ENCODE measurements at places on chromosomes 4 and X.

DNA sequence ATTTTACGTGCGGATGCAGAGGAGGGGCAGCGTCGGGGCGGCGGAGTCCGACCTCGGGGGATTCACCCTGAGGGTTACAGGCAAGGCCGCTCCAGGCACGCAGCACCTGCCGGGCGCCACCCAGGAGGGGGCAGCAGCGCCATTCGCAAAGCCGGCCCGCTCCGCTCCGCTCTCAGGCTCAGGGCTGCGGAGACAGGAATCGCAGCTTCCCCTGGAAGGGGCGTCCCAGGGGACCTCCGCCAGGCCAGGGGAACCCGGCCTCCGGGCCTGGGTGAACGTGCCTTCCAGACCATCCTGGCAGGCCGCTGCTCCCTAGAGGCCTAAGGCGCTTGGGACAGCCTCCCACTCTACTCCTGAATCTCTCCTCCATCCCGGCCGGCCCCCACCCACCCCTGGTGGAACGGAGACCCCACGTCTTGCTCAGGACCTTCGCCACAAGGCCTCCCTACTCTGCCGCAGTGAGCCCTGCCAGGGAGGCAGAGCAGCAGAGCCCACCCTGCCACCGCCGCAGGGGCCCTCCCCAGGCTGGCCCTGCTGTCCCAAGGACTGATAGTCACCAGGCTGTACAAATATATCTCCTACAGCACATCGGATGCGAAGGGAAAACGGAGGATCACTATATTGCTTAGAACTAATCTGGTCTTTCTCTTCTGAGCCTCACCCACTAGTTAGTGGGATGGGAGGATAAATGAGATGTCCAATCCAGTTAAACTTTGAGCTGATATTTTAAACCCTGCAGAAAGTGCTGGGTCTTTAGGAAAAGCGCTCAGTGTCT is 115.0 kb downstream of the SMIM20 start:
- peak; percentile 64 for DNase-seq

DNA sequence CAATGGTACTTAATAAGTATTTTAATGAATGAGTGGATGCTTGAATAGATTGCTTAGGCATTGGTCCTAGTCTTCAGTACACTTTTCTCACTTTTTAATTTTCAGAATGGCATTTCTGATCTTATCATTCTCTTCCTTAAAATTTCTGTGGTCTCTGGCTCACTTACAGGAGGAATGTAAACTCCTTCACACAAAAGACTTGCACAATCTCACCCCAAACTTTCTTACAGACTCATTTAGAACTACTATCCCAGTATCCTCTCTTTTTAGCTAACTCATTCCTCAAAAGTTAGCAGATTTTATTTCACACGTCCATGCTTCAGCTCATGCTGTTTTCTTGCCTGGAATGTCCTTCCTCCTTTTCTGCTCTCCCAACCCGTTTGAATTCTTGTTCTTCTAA is 350.1 kb downstream of the GRXCR1 start:
- no peak for DNase-seq

DNA sequence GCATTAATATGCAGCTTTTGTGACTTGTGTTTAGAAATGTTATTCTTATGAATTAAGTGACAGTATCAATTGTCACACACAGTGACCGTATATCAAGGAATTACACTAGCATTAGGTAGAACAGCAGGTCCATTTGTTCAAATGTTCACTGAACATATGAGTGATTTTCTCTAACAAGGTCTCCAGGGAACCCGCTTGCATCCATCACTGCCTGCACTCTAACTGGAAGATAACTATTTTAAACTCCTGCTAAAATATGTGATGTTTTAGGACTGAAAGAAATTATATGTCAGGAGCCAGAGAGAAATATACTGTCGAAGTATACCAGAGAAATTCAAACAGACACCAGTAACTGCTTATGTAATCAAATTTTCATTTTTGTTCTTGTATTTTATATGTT is 1395.7 kb downstream of the PCDH18 start:
- DNase-seq, result no peak

- no peak for DNase-seq
Measured at GRCh38 chrX:78375894-78376293, 48.5 kb upstream of the CYSLTR1 start.

DNA sequence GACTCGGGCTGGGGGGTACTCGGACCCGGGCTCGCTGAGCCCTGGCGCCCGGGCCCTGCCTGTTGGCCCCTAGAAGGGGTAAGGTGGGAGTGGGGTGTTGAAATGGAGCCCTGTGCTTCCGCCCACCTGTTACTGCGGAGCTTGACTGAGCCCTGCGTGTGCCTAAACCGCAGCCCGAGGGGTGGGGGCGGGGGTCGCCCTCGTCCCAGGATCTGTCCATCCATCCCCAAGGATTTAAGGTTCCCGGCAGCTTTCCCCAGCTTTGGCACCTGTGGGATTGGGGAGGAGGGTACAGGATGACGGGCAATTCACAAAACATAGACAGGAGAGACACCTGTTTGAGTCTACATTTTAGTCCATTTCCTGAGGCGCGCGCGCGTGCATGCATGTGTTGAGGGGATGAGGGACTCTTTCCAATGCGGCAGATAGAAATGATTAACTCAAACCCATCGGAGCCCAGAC is 779 bp downstream of the GABRQ start:
- DNase-seq, result no peak

DNA sequence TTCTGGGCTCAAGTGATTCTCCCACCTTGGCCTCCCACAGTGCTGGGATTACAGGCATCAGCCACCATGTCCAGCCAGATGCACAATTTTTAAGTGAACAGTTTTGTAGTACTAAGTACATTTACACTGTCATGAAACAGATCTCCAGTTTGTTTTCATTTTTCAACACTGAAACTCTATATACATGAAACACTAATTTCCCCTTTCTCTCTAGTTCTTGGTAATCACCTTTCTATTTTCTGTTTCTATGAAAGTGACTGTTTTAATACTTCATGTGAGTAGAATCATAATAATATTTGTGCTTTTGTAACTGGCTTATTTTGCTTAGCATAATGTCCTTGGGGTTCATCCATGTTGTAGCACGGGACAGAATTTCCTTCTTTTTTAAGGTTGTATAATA is 237.4 kb downstream of the CAMK2D start:
- no peak for DNase-seq

DNA sequence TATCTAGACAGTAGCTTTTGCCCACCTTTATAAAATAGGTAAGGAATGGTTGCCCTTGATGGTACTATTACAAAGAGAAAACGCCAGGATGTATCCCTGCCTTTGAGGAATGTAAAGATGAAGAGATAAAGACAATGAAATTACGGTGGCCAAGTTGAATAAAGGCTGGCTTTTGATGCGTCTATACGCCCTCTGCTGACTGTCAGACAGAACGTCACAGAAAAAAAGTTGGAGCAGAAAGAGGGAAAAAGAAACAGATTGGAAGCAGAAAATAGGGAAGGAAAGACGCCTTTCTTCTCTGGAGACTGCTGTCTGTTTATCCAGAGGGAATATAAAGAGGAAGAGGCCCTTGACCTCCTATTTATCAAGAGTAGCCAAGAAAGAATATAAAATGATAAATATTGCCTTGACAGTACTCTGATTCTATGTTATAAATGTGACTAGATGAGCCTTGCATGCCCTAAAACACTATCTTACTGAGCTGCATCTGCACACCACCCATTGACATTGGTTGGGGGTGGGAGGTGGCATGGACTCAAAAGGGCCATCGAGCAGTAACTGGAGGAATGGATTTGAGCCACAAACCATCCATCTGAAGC is 30.6 kb downstream of the PCDH19 start:
- DNase-seq, result no peak

- peak; percentile 43 for DNase-seq
Measured at GRCh38 chrX:130575831-130576389, 174.1 kb downstream of the RBMX2 start.

- peak; percentile 53 for DNase-seq
Measured at GRCh38 chr4:7375427-7375826, 59.3 kb downstream of the PSAPL1 start.

GRCh38 chr4:86976801-86977485 is 42.1 kb downstream of the AFF1 start:
- no peak for DNase-seq

DNA sequence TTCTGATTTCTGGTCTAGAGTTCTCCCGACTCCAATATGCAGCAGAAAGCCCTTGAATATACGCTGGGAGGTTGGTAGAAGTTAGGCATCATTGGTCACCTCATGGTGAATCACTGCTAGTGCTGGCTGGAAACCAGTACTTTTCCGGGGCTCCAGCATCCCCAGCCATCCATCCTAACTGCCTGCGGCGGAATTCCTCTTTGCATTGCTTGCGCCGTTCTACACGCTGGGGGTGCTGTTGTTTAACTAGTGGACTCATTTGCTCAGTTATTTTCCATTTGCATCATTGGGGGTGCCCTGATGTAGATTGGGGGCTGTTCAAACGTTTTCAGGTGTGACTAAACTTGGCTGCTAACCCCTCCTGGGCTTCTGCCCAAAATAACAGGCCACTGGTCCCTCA is 23.3 kb upstream of the GPR50 start:
- peak; percentile 9 for DNase-seq

DNA sequence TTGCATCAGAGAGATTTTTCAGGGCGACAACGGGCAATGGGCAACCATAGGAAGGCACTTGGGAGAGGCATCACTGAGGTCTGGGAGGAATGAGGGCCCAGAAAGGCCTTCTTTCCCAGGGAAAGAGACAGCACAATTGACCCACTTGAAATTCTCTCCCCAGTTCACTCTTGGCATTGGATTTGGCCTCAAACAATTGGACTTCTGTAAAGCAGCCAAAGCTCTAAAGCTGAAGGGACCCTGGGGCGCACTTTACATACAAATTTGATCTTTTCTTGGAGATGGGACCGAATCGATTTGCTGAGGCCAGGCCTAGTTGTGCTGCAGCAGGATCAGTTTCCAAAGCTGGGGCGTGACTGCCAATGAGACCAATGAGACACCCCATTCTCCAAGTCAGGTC is 3.2 kb downstream of the ARHGAP36 start:
- no peak for DNase-seq

DNA sequence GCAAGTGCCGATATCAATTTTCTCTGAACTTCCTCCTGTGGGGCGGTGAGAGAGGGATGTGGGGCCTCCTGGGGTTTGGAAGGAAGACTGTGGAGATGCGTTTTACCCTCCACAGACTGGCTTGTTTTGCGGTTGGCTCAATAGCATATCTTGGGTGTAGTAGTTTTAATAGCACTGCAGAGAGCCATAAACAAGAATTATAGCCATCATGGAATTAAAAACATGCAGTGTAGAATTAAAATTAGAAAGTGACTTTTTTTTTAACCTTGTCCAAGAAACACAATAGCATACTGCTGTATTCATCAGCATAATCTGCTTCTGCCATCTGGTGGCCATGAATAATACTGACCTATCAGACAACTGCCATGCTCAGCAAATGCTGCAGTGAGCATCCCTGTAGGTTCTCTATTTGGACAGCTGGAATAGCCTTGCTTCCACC is 47.3 kb upstream of the SCML1 start:
- DNase-seq, result peak; percentile 33

DNA sequence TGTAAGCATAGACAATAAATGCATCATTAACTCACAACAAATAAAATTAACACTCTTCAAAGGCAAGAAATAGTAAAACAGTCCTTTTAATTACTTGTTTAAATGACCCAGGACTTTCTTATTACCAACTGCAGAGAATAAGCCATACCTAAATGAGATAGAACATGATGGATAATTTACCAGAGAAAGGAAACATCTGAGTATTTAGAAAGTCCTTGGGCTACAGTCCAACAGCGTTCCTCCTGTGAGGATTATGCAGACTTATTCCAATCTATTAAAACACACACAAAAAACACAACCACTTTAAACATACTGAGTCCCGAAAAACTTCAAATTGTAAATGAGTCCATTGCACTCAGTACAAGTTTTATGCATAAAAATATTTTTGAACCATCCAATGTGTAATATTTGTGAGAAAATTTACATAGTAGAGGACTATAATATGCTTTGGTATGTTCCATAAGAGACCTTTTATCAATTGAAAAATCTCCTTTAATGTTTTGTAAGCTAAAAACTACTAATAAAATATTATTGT is 129.2 kb downstream of the NR3C2 start:
- DNase-seq, result no peak

GRCh38 chrX:20231598-20231997 is 35.1 kb downstream of the RPS6KA3 start:
- no peak for DNase-seq

GRCh38 chrX:68708503-68709290 is 61.2 kb downstream of the STARD8 start:
- DNase-seq, result no peak

GRCh38 chrX:147910607-147911006 is 1.1 kb upstream of the FMR1 start:
- no peak for DNase-seq

DNA sequence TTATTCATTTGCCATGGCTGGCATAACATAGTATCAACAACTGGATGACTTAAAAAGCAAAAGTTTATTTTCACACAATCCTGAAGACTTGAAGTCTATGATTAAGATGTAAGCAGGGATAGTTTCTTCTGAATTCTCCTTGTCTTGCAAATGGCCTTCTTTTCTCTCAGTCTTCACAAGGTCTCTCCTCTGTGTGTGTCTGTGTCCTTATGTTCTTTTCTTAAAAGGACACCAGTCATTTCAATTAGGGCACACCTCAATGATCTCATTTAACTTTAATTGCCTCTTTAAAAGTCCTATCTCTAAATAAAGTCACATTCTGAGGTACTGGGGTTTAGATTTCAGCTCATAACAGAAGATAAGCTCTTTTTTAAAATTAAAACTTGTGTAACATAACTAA is 399.7 kb downstream of the PABPC4L start:
- no peak for DNase-seq

- DNase-seq, result no peak
Measured at GRCh38 chrX:10902001-10902400, 209.1 kb upstream of the HCCS start.

DNA sequence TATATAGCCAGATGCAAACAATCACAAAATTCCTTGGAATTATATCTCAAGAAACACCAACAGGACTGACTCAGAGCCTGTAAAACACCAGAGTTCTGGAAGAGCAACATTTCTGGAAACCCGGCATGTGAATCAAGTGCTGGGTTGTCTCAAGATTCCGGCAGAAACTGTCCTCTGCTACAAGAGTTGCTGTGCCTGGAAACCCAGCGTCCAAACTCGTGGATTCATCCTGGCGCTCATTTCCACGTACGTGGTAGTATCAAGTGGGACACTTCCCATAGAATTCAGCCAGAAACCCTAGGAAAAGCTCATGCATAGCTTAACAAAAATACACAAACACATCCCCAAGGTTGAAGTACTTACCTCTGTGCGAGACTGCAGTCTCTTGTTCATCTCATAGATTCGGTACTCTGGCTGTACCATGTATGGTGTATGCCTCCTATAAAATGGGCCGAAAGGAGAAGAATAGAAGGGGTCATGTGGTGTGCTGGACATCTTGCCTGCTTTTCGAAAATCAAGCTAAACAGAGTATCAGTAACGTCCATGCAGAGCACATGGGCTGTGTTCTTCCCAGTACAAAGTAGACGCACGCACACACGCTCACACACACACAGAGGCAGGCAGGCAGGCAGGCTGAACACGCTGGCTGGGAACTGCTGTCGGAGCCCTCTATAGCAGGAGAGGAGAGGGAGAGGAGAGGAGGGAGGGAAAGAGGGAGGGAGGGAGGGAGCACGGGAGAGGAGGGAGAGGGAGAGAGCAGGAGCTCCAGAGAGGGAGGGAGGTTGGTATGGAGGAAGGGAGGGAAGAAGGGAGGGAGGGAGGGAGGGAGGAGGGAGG is at the start of gene LDB2:
Gene LDB2, minus strand, starts transcription at position 655 of the 837 bp plus-strand sequence.
- DNase-seq, result peak; percentile 84

- DNase-seq, result no peak
Measured at GRCh38 chr4:53050361-53050774, 188.3 kb downstream of the RASL11B start.

GRCh38 chr4:115275615-115276014 is 162.2 kb upstream of the NDST4 start:
- no peak for DNase-seq
